ENCODE measurements at places on chromosomes 4 and X. TPM values are rescaled to one million over a fixed set of nuclear protein-coding genes. Genes with fewer than 3 reads are reported as not detected.

The MTNR1A gene
- not detected for polyA plus RNA-seq

The NAA11 gene
- not detected for polyA plus RNA-seq

The RNF4 gene
- 67.8 TPM for polyA plus RNA-seq

The GABRG1 gene
- polyA plus RNA-seq = not detected

The GAGE1 gene
- polyA plus RNA-seq = not detected

The PLP1 gene
- 0.53 TPM for polyA plus RNA-seq

Data from GM23248 (cell line).